ENCODE measurements at places on chromosomes 5 and 9. TPM values are rescaled to one million over a fixed set of nuclear protein-coding genes. Genes with fewer than 3 reads are reported as not detected.

Gene ASB6
- total RNA-seq = 18.5 TPM

Gene CCDC180
- 1.5 TPM for total RNA-seq

- no peaks in the 10 kb centered on the region for H3K4me1 ChIP-seq
- H3K27ac ChIP-seq = no peak overlapping the region
- DNase-seq = no peak
- no peaks in the 10 kb centered on the region for H3K36me3 ChIP-seq
Measured at GRCh38 chr9:95570150-95570549, 53.4 kb upstream of the PTCH1 start.

DNA sequence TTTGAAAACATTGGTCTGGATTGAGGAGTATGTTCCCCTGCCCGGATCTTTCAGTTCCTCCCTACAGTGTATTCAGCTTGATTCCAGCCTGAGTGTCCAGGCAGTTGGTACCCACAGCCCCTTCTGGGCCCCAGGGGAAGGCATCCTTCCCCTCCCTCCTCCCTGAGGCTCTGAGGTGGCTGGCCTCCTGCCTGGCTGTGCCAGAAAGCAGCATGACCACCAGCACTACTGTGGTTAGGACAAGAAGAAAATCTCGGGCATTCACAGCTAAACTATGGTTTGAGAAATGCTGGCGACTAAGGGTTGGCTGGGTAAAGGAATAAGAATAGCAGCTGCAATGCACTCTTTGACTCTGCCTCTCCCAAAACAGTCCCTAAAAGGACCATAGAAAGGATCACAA, 84.6 kb upstream of the LIFR start:
- H3K4me1 ChIP-seq = no peaks in the 10 kb centered on the region
- H3K4me3 ChIP-seq = no peak overlapping the region
- no peak for DNase-seq
- no peak overlapping the region for H3K27ac ChIP-seq
- H3K36me3 ChIP-seq = no peaks in the 10 kb centered on the region

DNA sequence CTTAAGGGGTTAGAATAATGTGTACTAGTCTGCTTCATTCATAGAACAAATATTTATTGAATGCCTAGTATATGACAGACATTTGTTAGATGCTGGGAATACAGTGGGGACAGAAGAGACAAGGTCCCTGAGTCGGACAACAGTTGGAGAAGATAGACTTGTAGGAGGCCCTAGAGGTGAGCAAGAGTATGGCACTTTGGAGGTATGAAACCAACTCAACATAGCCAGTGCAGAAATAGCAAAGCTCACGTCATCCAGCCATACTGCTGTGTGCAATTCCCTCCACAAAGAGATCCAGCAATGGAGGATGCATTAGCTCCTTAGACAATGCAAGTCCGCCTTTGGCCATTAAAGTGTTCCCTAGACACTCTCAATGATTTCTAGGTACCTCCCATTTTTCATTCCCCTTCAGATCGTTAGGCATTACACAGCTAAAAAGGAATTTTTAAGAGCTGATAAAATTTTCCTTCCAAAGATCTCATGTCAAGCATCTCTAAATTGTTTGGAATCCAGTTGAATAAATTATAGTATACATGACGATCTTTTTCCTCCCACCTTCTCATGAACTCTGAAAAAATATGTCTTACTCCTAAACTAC, 1949.6 kb upstream of the WWC1 start:
- no peak for DNase-seq
- no peaks in the 10 kb centered on the region for H3K36me3 ChIP-seq
- no peaks in the 10 kb centered on the region for H3K4me1 ChIP-seq
- no peak overlapping the region for H3K4me3 ChIP-seq
- H3K27ac ChIP-seq = no peak overlapping the region

Data from colonic mucosa (tissue), 4 donors.